BJ (cell line): ENCODE measurements at places on chromosomes 6 and 20. TPM values are rescaled to one million over a fixed set of nuclear protein-coding genes. Genes with fewer than 3 reads are reported as not detected.

Gene KLC4
- 13.2 and 16.8 TPM in 2 replicates for polyA plus RNA-seq

Gene RAB22A
- 7.8 and 11.9 TPM in 2 replicates for polyA plus RNA-seq

DNA sequence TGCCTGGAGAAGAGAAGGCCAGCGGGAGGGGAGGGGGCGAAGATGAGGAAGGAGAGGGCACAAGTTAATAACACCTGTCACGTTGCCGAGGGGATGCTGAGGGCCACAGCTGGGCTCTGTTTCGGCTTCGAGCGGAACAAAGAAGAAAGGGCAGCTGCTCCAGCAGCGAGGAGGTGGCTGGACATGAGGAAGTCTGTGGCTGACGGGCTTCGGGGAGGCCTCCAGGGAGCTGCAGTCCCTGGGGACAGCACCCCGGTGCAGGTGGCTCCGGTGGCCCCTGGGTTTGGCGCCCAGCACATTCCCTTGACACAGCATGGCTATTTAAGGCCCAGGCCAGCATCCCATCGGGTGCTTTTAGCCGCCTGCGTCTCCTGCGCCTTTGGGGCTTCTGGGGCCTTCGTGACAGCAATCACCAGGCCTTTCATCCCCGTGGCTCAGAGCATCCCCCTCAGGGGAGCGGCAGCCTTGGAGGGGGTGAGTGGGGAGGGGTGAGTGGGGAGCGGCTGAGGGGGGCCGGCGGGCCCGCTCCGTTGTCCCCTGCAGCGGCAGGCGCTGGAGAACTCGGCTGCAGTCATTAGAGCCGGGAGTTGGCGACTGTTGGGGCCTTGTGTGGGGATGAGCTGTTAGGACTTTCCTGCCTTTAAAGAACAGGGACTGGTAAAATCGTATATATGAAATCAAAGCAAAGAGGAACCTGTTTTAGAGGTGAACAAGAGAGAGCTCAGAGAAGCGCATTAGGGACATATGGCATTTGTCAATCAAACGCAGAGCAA, 99.0 kb downstream of the TMEM242 start:
- no peak for DNase-seq

DNA sequence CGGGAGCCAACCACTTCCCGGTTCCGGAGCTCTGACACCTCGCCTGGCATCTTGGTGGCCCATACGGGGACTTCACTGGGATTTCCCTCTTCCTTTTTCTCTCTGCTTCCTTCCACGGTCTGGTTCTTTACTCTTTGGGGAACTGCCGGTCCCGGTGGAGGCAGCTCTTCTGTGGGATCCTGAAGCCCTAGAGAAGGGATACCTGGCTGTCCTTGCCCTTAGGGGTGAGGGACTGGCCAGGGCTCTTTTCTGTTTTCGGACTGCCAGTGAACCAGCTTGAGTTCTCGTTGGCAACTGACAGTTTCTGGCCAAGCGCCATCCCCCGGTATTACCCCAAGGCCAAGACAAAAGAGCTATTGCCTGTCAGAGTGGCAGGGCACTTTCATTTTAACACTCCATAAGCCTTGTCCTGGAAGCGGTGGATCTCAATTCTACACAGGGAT, 880 bp upstream of the CPXM1 start:
- DNase-seq: no peak

- no peak for DNase-seq
Observed at GRCh38 chr6:35370785-35371493, 28.6 kb downstream of the PPARD start.

GRCh38 chr20:3970016-3970415, 45.3 kb downstream of the RNF24 start:
- DNase-seq: no peak

Gene SLC22A3
- not detected in 2 replicates for polyA plus RNA-seq

- no peak for DNase-seq
Observed at GRCh38 chr6:80182308-80182707, 75.8 kb downstream of the BCKDHB start.

DNA sequence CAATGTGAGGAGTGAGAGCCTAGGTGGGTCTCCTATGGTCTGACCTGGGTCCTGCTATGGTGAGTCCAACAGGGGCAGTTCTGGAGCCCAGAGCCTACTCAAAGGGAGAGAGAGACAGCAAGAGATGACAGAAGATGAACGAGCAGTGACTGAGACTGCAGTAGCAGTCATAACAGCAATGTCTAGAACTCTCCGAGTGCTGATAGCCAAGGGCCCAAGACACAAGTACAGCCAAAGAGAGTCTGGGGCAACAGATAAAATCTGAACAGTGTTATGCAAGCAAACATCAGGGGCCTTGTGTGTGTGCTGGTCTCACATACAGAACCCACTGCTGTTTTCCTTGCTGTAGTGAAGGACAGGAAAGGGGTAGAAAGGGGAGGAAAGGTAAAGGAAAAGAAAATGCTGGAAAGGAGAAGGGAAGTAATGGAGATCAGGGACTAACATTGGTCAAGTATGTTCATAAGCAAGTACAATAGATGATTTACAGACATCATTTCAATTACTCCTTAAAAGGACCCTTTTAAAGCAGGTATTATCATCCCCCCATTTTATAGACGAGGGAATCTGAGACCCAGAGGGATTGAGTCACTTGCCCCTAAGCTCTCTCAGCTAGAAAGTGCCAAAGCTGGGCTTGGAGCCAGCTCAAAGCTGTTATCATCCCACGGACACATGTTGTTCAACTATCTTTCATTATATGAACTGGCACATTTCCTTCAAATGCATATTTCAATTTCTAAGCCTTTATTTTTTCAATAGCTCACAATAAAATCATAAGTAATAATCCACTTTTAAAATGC, 182.3 kb upstream of the RAB32 start:
- DNase-seq: no peak

GRCh38 chr20:16712511-16712947, 17.3 kb upstream of the SNRPB2 start:
- DNase-seq: no peak

- DNase-seq: no peak
Observed at GRCh38 chr20:50450881-50451752, 59.1 kb upstream of the PTPN1 start.

DNA sequence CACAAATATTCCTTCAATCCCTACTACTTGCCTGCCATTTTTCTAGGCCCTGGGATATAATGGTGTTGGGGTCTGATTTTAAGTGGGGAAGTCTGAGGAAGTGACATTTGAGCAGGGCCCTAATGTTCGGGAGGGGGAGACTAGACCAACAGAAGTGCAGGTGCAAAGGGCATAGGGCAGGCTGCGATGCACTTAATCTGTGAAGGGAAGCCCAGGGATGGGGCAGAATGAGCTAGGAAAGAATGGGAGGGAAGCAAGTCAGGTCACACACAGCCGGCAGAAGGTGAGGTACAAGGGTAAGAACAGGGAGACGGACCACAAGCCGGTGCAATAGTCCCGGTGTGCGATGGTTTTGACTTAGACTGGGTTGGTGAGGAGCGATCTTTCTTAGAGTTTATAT, 146.8 kb downstream of the UNC5CL start:
- DNase-seq: no peak

GRCh38 chr20:3865152-3865886, 18.7 kb downstream of the MAVS start:
- no peak for DNase-seq

GRCh38 chr20:21393166-21393565, 4.2 kb downstream of the NKX2-4 start:
- no peak for DNase-seq

Gene SPATA25
- 0.59 and 0.66 TPM in 2 replicates for polyA plus RNA-seq

Gene HLA-DQB2
- polyA plus RNA-seq: not detected in 2 replicates

- DNase-seq: no peak
Observed at GRCh38 chr6:112215488-112216284, 38.7 kb downstream of the LAMA4 start.

Gene CLPSL2
- not detected in 2 replicates for polyA plus RNA-seq

DNA sequence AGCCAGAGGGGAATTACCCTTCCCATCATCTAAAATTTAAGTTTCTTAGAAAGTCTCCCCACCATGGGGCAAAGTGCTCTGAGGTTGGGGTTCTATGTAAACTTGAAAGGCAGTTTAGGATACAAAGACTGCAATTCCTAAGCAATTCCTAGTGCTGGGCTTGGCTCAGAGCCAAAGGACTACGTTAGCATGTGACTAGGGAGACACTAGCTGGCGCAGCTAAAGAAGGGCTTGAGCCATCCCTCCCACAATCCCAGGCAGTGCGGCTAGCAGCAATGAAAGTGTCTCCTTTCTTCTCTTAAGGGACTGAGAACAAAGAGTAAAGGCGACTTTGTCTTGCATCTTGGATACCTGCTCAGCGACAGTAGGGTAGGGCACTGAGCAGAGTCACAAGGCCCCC, 306.6 kb upstream of the FKBP1C start:
- no peak for DNase-seq

Gene MATN4
- polyA plus RNA-seq: 0.05 and 0.06 TPM in 2 replicates

DNA sequence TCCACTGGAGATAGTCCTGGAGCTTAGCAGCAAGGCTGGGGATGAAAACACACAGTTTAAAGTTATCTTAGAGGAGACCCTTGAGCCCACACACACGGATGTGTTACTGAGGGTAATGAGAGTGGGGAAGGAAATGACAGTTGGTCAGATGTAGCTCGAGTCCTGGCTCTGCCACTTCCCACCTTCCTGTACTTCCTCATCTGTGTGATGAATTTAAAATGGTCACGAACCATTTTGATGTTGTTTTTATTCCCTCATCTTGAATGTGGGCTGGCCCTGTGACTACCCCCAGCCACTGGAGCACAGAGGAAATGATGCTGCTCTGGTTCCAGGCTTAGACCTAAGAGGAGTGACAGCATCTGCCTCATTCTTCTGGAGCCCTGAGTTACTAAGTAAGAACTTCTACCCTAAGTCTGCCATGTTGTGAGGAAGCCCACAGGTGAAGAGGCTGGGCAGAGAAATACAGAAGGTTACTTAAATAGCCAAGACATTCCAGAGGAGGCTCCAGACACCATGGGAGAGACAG, 141.2 kb downstream of the NRN1 start:
- DNase-seq: no peak
